Stimulated activated CD4-positive, alpha-beta T cell treated with anti-CD3 and anti-CD28 coated beads, TNF-alpha, amount 100 ng/mL, for 1 hour (primary cell): ENCODE measurements at places on chromosomes 7 and 10.

GRCh38 chr10:85527616-85528317, 838.8 kb downstream of the GRID1 start:
- DNase-seq: no peak

- no peak for DNase-seq
Observed at GRCh38 chr7:100089458-100090196, 858 bp downstream of the COPS6 start.

GRCh38 chr10:116691635-116692034, 50.7 kb downstream of the HSPA12A start:
- DNase-seq: no peak

GRCh38 chr7:92754919-92755581, 81.3 kb downstream of the CDK6 start:
- no peak for DNase-seq

DNA sequence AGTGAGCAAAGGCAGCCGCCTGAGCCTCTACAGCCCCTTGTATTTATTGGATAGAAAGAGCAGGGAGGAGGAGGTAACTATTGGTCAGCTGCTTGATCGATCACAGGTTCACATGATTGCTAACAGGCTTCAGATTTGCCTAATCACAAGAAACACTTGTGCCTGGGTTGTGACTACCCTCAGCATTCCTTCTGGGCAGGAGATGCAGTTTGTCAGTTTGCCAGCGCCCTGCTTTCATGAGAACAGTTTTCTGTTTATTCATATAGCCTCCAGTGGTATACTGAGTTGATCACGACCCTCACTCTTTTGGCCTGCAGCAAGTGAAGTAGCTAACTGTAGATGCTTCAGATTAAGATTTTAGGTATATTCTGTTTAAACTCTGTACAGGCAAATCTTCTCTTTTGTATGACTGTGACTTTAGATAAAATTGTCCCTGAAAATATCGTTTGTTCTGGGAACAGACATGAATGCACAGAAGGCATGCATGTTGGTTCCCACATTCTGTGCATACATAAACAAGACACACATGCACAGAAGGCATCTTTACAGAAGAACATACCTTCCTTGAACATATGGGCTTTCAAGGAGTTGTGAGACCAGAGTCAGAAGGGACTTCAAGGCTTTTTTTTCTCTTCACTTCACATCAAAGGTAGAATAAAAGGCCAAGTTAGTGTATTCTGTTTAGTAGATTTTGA, 422.4 kb upstream of the STEAP1 start:
- DNase-seq: no peak

GRCh38 chr7:44189286-44189992, at the start of gene GCK:
GCK (minus strand) TSS chr7:44189439; CDS start chr7:44188953, 486 bp downstream.
- no peak for DNase-seq

- DNase-seq: no peak
Observed at GRCh38 chr10:14302035-14302434, 28.7 kb downstream of the FRMD4A start.

DNA sequence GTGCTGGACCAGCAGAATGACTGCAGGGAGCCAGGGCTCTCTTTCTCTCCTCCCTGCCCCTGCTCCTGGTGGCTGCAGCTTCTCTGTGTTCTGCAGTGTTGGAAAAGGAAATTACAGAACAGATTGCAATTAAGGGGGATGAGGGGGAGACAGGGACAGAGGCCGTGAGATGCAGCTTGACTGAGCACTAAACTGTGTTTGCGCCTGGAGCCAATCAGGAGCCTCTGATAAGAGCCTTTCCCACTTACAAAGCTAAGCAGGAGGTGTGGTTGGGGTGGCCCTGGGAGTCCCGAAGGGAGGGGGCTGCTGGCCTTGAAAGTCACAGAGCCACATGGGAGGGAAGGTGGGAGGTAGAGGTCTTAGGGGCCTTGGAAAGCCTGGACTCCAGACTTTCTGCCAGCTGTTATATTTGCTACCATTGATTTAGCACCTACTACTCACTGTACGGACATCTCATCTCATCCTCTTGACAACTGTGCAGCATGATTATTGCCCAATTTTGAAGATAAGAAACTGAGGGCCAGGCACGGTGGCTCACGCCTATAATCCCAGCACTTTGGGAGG, 26.7 kb downstream of the TRIM8 start:
- no peak for DNase-seq

GRCh38 chr7:601595-602340, 82.1 kb upstream of the PDGFA start:
- DNase-seq: peak; percentile 80

DNA sequence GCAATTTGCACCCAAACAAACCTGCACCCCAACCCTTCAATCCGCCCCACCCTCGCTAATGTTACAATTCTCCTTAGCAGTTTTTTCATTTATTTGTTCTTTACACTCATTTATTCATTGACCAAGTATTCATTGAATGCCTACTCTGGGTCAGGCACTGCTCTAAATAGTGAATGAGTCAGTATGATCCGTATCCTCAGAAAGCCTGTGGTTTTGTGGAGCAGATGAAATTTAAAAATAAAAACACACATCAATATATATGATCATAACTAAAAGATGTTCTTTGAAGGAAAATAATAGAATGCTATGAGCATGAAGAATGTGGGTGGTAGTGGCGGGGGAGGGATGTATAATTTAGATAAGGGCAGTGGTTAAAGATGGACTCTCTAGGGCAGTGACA, 13.3 kb downstream of the IFIT5 start:
- DNase-seq: no peak

DNA sequence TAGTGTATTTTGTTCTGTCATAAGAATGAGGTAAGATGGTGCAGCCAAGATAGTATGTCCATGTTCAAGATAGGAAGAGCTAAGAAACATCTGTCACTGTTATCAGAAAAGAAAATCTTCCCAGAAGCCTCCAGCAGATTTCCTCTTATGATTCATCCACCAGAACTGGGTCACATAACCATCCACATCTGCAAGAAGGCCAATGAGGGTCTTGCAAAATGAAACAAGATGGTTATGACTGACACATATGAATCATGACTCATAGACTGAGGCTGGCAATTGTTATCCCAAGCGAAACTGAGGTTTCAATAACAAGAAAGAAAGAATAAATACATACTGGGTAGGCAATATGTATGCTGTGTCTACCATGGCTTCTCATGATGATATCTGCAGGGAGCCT, 30.3 kb downstream of the CCNJ start:
- no peak for DNase-seq

- DNase-seq: no peak
Observed at GRCh38 chr7:79245623-79246249, 207.7 kb downstream of the MAGI2 start.

DNA sequence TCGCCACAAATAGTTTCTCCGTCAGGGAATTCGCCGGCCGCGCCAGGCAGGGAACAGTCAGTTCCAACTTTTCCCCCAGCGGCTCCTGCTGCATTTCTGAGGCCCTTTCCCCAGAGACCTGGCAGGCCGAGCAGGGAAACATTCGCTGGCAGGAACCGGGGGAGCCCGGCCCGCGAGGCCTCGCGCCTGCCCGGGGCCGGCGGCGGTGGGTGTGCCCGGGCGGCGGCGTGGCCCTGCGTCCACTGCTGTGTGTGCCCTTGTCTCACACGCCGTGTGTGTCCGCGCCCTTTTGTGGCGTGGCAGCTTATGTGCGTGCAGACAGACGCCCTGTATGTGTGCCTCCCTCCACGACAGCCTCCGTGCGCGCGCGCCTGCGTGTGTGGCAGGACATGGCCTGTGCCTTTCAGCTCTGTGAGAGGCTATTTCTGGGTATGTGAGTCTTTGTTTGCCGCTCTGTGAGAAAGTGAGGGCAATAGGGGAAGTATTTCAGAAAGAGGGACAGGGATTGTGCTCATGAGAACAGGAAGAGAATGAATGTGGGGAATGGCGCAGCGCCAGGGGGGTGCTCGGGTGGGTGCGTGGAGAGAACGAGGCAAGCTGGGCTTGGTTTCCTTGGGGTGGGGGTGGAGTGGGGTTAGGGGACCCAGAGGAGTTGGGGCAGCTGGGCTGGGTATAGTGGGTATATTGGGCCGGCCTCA, 689 bp upstream of the SMARCD3 start:
- DNase-seq: no peak

DNA sequence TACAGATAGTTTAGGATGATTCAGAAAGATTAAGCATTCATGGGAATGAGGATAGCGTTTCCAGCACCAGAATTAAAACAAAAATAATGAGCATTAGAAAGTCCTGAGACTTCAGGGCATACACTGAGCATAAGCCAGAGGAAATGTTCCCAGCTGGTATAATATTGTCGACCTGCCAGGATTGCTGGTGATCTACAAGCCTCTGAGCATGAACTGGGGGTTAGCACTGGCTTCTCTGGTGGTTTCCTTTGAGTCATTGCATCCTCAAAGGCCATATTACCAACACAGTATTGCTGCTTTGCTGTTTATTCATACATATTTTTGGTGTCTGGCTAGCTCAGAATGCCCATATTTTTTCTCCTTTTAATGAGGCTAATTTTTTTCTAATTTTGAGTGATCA, 10.7 kb upstream of the ATRNL1 start:
- no peak for DNase-seq

- no peak for DNase-seq
Observed at GRCh38 chr7:92589056-92589455, 1.1 kb downstream of the FAM133B start.

- DNase-seq: no peak
Observed at GRCh38 chr10:121772884-121773283, 154.9 kb downstream of the ATE1 start.

DNA sequence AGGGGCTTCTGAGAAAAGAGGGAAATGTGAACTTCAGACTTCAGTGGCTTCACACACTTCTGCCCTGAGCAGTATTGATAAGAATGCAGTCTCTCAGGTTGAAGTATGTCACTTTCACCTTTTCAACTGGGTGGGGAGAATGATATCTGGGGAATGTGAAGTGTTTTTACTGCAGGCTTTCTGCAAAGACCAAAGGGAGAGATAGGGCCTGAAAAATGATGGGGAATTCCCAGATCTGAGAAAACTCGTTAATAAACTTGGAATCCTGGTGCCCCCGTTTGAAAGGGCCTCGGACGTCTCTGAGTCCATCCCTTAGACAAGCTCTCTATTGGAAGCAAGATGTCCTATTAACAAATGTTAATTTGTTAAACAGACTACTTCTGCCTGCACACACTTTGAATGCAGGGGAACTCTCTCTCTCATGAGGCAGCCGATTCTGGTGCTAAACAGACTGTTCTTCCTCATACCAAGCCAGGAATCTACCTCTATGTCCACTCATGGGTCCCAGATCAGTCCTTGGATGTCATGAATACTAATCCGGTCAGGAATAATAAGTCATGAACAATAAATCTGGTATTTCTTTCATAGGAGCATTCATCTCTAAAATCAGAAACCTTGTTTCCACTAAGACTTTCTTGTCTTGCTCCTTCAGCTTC, 193.6 kb downstream of the JCAD start:
- no peak for DNase-seq

GRCh38 chr10:21280037-21280436, 245.4 kb downstream of the SKIDA1 start:
- DNase-seq: no peak

GRCh38 chr10:52283174-52283573, 30.9 kb upstream of the DKK1 start:
- DNase-seq: no peak
